CD14-positive monocyte (primary cell): ENCODE measurements at places on chromosomes 2 and 18. TPM values are rescaled to one million over a fixed set of nuclear protein-coding genes. Genes with fewer than 3 reads are reported as not detected.

GRCh38 chr18:78610179-78610578, 369.4 kb upstream of the SALL3 start:
- DNase-seq: no peak

DNA sequence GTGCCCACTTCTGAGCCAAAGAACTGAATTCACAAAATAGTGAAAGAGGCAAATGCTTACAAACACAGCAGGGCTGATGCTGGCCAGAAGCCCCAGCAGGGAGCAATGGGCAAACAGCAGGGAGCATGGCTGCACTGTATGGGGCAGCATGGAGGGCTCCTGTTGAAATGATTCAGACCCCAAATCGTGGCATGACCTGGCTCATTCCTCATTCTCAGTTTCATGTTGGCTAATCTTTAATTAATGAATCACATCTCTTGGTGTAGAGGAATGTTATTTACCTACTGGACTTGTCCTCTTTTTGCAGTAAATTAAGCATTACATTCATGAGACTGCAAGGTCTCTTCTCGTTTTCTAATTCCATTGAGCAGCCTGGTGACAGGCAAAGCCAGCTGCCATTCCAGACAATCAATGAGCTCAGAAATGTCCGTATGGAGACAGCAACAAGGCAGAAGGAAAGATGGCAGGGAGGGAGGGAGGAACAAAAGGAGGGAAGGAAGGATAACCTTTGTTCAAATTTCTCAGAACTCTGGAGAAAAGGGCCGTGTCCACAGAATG, 84.9 kb upstream of the ST8SIA3 start:
- no peak for DNase-seq

DNA sequence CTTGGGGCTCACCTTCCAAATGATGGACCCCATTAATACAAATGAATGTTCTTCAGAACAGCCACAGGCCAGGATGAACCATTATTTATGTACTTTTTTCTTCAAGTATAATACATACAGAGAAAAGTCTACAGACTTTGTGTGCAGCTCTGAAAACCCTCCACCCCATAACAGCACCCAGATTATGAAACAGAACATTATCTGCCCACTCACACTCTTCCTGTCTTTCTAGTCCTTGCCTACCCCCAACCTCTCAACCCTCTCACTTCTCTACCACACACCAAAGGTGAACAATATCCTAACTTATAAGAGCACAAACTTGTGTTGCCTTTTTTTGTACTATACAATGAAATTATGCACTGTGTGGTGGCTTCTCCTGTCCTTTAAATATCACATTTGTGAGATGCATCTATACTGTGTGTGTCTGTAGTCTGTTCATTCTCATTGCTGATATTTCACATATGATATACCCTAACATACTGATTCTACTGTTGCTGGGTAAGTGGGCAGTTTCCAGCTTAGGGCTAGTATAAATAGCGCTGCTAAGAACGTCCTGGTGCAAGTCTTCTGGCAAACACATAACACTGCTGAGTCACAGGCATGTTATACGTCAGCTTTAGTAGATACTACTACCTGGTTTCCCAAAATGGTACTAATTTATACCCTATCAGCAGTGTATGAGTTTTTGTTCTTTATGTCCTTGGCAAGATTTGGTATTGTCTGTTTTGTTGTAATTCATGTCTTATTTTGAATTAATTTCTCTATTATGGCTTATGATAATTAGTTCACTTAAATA, 1.0 kb upstream of the NPHP1 start:
- no peak for DNase-seq

Gene PXDN
- polyA plus RNA-seq: not detected
